Spleen (tissue), 13 donors: ENCODE measurements at places on chromosomes 1 and 21. TPM values are rescaled to one million over a fixed set of nuclear protein-coding genes. Genes with fewer than 3 reads are reported as not detected.

The CELA3B gene
- not detected for total RNA-seq

DNA sequence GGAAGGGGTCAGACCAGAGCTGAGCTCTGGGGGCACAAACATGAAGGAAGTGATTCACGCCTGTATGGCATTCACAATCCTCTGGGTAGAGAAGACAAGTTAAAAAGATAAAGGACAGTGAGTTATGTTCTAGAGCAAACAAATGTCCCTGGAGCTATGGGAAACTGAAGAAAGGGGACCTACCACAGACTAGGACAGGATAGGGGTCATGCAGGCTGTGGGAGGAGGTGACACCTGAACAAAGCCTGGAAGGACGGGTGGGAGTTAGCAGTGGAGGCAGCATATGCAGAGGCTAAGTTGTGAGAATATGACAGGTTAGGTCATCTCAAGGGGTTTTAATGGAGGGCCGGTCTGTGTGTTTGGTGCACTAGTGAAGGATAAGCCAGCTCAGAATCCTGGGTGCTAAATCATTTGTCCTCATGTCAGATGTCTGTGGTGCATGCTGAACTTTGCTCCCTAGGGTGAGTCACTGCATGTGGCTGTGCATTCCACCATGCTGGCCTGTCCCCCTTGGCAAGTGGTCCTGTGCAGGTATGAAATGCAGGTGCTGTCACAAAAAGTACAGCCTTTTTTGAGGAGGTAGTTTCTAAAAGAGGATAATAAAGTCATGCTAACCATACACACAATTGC, 28.5 kb downstream of the TNN start:
- DNase-seq: no peak

DNA sequence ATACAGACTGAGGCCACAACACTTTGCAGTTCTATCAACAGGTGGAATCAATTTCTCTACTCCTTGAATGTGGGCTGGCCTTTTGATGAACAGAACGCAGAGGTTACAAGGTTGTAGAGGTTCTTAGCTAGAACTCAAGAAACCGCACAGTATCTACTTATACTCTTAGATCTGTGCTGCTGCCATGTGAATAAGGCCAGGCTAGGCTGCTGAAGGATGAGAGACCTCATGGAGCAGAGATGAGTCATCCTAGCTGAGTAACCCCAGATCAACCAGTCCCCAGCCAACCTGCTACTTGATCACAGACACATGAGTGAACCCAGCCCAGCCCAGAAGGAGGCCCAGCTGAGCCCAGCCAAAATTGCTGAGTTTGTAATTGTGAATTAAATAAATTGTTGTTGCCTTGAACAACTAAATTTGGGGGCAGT, 35.3 kb upstream of the BCAR3 start:
- DNase-seq: no peak

The PPT1 gene
- total RNA-seq: 223 TPM

The PTBP2 gene
- 89.9 TPM for total RNA-seq

DNA sequence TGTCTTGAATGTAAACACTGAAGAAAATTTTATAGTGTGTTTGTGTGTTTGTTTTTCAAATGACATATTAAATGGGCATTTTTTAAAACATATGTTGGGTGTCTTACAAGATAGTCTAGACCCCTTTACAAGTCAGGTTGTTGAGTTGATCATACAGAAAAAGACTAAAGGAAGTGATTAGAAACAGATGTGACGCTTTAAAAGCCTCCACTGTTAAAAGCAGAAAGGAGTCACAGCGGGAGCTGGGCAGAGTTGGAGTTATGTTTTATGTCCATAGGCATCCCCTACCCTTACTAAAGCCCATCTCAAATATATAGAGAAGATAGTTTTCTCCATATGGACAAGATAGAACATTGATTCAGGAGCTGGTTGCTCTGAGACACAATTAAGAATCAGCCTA, 393.9 kb downstream of the PLPP3 start:
- DNase-seq: no peak

The TTLL10 gene
- total RNA-seq: not detected

The INAVA gene
- 0.57 TPM for total RNA-seq

The PLD5 gene
- total RNA-seq: 0.75 TPM

DNA sequence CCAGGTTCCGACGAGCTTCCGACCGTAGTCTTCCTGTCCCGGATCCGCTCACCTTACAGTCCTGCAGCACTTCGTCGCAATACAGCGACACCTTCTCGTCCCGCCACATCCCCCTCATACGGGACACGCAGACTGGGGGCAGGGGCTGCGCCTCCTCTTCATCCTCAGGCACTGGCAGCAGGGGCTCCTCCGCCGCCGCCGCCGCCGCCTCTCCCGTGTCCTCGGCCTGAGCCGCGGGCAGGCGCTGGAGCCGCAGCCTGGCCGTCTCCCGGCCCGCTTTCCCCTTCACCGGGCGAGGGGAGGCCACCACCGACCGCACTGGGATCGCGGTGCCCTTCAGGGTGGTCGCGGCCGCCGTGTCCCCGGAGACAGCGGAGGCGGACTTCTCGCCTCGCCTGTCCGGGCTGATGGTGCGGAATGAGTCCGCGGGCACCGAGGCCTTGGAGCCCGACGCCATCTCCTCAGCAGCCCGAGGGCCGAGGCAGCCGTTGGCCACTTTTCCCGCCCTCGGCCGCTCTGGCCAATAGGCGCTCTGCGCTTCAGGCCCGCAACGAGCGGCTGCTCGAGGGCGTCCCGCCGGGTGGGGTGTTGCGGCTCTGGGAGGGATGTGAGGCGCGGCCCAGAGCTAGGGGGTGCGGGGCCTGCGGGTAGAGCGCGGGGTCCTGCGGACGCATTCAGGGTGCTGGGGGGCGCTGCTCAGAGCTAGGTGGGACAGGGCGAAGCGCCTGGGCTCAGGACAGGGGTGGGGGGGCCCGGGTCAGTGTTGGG, at the start of gene SHCBP1L:
Gene SHCBP1L, minus strand, starts transcription at position 490 of the 768 bp plus-strand sequence. Its CDS starts 33 bp downstream, at position 457.
- no peak for DNase-seq

DNA sequence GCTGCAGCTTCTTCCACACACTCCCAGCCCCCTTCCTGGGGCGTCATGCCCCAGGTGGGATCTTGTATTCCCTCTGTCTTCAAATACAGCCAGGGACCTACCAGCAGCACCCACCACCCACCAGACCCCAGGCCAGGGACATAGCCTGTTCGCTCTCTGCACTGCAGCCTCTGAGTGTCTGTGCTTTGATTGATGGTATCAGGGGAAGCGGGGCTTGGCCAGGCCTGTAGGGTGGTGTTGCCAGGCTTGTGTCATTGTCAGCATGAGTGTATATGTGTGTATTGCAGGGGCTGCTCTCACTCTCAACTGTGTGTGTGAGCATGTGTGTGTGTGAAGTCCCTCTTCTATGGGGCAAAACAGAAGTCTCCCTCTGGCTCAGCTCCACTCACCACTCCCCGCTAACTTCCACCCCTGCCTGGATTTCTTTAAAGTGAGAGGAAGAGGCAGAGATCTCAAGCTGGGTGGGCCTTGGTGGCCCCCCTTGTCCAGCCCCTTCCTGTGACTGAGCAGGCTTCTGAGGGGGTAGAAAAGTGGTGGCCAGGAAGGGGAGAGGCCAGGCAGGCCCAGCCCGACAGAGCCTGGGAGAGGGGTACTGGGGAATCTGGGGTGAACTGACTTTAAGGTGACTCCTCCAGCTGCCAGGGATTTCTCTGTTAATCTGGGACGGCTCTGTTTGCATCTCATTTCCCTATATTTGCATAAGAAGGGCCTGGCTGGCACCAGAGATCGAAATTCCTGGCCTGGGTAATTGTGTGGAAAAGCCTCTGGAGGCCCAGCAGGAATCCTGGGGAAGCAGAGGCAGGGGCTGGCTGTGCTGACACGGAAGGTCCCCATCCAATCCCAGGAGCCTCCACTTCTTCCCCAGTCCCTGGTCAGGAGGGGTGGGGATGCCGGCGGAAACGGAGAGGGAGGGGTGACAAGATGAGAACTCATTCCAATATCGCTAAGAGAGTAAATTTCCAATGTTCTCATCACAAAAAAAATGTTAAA, 18.6 kb upstream of the ADGRB2 start:
- peak; percentile 51 for DNase-seq

The MCOLN2 gene
- 14.1 TPM for total RNA-seq

The SLC44A3 gene
- 3.1 TPM for total RNA-seq

The ANKRD65 gene
- 1.2 TPM for total RNA-seq

The RGS4 gene
- 0.50 TPM for total RNA-seq

GRCh38 chr1:200427744-200428143, 17.9 kb upstream of the ZNF281 start:
- DNase-seq: no peak

DNA sequence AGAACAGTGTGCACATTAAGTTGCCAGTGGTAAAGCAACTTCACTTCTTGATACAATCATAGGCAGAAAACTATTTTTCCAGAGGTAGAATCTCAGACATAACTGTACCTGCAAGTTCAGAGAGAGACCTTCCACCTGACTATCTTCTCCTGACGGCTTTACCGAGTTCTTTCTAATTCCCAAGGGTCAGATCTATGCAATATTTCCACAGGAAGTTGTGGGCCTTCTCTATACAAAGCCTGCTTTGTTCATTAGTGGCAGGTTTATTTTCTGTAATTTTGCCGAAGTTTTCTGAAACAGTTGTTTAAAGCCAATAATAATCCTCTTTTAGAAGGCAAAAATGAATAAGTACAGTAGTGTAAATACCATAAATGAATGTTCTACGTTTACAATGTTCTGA, 58.2 kb upstream of the RCC1 start:
- no peak for DNase-seq

- DNase-seq: no peak
Observed at GRCh38 chr1:40078512-40079333, 18.3 kb downstream of the PPT1 start.

The TBX15 gene
- not detected for total RNA-seq

DNA sequence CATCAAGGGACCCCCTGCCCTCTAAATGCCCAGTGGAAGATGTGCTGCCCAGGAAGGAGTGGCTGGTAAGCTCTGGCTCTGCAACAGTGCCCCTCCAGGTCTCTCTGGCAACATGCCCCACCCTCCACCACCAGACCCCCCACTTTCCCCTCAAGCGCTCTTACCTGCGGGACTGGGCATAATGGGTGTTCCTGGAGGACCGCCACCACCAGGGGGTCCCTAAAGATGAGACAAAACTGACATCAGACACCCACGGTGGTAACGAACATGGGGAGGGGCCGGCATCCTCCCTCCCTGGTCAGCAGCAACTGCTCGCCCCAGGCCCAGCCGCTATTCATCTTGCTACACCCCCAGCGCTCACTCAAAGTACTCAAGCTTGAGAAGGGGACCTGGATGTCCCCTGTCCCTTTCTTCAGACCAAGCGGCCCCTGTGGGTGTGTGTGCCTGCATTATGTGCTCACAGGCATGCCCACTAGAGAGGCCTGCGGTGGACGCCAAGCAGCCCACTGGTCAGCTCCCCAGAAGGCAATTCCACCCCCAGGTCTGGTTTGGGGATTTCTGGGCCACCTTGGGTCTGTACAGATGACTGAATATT, 40.9 kb downstream of the MRPL37 start:
- no peak for DNase-seq

- no peak for DNase-seq
Observed at GRCh38 chr1:201051399-201051798, 27.9 kb upstream of the KIF21B start.

The FAM78B gene
- total RNA-seq: 0.64 TPM

The ADORA1 gene
- total RNA-seq: 6.5 TPM

DNA sequence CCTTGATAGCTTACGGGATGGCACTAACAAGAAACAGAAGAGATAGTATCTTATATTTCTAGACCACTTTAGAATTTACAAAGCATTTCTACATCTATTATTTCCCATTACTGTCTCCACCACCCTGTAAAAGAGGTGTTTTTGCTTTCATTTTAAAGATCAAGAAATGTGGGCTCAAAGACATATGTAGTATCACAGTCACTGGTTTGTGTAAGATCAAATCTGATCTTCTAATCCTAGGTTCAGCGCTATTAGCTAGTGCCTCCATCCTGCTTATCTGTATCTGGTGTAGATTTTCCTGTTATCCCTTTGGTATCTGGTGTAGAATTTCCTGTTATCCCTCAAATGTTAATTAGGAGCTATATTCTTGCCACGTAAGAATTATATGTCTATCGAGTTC, 23.6 kb upstream of the ZRANB2 start:
- no peak for DNase-seq

- DNase-seq: no peak
Observed at GRCh38 chr1:67339623-67340343, 32.1 kb downstream of the IL12RB2 start.

GRCh38 chr1:226425004-226425378, 17.1 kb upstream of the PARP1 start:
- no peak for DNase-seq

- DNase-seq: no peak
Observed at GRCh38 chr1:37482796-37483744, 8.7 kb downstream of the ZC3H12A start.

The AGT gene
- total RNA-seq: not detected
